ENCODE measurements at places on chromosomes 16 and 17.

- DNase-seq = no peak
These were observed 51.1 kb upstream of the NDRG4 start for GRCh38 chr16:58448890-58449289.

DNA sequence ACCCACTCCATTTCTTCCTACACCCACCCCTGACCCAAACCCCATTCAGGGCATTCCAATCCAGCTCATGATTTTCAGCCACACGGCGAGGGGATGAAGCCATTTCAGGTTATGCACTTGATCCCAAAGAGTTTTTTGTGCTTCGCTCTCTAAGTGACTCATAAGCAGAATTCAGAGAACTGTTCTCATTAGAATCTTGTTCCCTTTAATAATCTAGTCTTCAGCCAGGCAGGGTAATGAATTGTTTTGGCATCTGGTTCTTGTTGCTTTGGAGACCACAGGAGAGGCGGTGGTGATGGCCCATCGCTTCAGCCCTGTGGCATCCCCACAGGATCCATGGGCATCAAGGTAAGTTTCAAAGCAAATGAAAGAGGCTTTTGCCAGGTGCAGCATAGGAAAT, 4.8 kb upstream of the KRT31 start:
- DNase-seq = no peak

DNA sequence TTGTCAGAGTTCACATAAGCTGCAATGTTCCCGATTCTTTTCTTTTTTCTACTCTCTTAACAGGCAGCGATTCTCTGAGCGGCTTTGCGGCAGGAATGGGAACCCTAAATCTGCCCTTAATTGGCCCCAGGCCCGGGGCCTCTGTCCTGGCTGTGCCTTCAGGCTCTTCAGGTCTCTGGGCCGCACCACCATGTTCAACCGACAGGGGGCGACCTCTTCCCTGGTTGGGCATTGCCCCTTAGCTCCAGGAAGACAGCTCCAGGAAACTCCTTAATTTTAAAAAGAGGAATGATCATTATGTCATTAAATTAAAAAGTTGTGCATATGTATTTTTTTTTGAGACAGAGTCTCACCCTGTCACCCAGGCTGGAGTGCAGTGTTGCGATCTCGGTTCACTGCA, 20.3 kb downstream of the CACNG5 start:
- no peak for DNase-seq

GRCh38 chr16:86671486-86672178, 93.3 kb downstream of the FOXL1 start:
- no peak for DNase-seq

GRCh38 chr16:21158208-21159110, at the start of gene LDAF1:
TSS of gene LDAF1 (plus strand) at chr16:21158674. CDS start at chr16:21161183, 2,509 bp downstream.
- peak; percentile 28 for DNase-seq

- DNase-seq = no peak
These were observed 19.3 kb upstream of the ASGR2 start for GRCh38 chr17:7133916-7134315.

DNA sequence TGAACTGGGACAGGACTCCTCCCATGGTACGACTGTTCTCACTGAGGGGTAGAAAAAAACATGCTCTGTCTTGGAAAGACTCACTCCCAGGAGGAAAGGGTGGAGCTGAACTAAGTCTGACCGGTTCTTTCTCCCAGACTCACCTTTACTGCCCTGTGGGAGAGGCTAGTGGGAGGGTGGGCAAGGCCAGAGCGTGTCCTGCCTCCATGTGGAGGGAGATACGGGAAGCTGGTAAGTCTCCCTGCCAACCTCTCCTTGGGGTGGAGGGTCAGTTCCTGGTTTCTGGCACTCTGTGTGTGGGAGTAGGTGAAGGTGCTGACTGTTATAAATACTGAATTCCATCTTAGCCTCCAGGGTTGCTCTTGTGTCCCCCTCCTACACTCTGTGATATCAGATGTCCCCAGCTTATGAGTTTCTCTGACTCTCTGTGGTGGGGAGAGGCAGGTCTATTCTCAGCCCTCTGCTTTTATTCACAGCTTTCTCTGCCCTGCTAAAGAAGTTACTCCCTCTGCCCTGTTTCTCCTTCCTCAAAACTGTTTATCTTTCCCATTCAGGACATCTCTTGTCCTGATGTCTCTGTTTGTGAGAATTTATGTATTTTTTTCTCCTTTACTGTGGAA, 26.9 kb upstream of the FAM20A start:
- no peak for DNase-seq

DNA sequence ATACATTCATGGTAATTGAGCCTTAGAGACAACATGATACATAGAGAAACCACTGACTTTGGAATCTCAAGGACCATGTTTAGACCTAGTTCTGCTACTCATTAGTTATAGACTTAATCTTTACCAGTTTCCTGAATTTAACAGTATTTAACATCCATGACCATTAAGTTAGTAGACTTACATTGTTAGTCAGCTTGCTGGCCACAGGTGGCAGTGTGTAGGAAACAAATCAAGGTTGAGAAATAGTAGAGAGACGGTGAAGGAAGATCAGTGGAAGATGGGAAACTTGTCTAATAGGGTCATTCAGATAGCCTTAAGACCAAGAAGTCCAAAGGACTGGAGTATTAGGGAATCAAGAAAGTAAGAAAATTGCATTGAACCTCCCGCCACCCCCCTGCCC, 31.0 kb downstream of the OMG start:
- no peak for DNase-seq

DNA sequence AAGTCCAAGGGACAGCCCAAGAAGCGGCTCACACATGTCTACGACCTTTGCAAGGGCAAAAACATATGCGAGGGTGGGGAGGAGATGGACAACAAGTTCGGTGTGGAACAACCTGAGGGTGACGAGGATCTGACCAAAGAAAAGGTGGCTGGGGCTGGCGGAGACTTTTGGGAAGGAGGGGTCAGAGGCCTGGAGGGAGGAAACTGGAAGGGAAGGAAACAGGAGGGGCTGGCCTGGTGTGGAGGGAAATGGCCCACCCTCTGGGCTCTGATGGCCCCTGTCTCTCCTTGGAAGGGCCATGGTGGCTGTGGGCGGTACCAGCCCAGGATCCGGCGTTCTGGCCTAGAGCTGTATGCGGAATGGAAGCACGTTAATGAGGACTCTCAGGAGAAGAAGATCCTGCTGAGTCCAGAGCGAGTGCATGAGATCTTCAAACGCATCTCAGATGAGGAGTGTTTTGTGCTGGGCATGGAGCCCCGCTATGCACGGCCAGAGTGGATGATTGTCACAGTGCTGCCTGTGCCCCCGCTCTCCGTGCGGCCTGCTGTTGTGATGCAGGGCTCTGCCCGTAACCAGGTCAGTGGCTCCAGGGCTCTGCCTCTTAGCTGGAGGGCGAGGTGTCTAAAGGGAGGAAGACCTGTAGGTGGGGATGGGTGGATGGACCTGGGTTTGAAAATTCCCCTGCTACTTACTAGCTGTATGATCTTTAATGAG, 12.5 kb downstream of the POLR2A start:
- no peak for DNase-seq

DNA sequence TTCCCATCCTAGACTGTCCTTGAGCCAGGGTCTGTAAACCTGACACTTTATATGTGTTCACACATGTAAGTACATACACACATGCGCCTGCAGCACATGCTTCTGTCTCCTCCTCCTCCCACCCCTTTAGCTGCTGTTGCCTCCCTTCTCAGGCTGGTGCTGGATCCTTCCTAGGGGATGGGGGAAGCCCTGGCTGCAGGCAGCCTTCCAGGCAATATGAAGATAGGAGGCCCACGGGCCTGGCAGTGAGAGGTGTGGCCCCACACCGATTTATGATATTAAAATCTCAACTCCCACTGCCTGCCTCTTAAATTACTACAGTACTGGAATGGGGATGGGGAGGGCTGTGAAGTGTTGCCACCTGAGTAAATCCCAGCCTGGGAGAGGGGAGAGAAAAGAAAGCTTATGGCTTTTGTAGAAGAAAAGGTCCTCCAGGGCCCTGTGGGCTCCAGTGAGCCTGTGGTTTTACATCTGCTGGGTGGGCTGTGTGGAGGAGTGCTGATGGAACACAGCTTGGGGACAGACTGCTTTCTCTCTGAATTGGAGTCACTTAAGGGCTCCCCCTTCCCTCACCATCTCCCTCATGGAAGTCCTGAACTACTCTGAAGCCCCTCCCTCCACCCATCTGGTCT, 990 bp upstream of the WNK4 start:
- DNase-seq = no peak

DNA sequence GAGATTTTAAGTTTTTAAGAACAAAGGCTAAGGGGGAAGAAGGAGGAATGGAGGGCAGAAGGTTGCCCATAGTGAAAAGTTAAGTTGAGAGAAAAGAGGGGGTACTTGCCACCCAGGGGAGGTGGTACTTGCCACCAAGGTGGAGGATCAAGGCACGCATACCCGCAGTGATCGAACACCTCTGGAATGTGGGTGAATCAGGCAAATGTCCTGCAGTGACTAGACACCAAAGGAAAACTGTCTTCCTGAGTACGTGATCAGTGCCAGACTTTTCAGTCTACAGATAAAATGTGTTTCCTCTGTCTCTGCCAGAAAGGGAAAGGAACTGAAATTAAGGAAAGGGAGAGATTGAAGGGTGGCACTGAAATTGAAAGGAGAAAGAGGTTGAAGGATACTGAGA, 2285.3 kb downstream of the TP53TG3F start:
- no peak for DNase-seq

DNA sequence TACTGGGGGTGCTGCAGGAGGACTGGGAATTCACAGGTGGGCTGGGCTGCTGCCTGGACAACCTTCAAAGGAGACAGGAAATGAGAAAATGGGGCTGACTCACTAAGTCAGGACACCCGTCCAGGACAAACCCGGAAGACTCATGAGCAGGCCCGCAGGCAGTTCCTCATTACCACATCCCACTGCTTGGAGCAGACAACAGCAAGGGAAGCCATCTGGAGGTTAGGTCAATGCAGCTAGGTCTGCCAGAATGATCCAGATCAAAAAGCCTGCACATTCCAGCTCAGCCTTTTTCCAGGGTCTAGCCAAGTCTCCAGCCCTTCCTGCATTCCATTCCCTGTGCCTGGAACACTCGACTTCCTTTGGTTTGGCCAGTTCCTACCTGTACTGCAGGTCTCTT, 536.5 kb upstream of the CDH11 start:
- no peak for DNase-seq

DNA sequence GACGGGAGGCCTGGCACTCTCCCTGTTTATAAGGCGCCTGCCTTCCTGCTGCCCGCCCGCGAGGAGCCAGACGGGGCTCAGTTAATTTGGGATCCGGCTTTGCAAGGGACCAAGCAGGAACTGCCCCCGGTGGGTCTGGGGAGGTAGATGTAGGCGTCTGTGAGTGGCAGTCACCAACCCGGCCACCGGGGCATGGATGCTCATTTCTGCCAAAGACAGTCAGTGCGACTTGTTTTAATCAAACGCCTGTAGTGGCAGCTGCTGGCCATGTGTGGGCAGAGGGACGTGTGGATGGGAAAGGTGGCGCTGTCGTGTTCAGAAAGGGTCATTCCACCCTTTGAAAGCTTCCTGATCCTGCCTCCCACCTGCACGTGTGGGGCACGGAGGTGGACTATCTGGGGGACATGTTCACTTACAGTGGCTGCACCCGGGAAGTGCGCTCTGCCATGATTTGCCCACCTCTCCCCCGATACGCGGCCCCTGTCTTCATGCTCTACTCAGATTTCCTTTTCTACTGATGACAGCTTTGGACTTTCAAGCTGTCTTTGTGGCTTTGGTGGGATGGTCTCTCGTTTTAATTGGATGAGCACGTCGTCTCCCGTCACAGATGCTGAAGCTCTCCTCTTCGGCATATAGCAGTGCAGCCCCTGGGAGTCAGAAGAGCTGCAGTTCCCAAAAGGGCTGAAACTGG, 60.3 kb upstream of the CIBAR2 start:
- DNase-seq = no peak

DNA sequence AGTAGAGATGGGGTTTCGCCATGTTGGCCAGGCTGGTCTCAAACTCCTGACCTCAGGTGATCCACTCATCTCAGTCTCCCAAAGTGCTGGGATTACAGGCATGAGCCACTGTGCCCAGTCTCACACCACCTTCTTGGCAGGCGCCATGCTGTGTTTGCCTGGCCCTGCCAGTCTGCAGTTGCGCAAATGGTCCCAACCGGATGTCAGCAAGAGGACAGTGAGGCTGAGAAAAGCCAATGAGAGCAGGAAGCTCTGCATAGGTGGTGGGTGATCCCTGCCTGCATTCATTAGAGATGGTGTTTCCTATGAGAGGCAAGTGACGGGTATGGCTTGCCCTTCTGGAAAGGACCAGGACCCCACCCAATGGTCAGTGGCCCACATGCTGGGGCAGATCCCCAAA, 59.3 kb downstream of the PECAM1 start:
- DNase-seq = no peak

DNA sequence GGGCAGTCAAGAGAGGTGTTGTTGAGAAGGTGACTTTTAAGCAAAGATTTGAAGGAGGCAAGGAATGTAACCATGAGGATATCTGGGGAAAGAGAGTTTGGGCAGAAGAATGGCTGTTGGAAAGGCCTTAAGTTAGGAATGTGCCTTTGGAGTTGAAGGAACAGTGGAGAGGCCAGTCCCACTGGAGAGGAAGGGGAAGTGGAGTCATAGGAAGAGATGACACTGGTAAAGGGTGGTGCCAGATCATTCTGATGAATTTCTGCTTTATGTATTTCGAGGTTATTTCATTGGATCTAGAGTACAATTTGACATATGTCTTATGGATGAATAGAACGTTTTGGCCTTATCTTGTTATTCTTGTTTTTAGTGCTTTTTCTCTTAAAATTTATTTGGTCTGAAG, 93.5 kb downstream of the WWP2 start:
- DNase-seq = no peak

GRCh38 chr16:85968041-85968920, 69.3 kb downstream of the IRF8 start:
- no peak for DNase-seq

GRCh38 chr16:1367486-1368174, 15.9 kb downstream of the GNPTG start:
- DNase-seq = no peak

GRCh38 chr16:16780588-16780987, 401.6 kb downstream of the NPIPA7 start:
- no peak for DNase-seq

DNA sequence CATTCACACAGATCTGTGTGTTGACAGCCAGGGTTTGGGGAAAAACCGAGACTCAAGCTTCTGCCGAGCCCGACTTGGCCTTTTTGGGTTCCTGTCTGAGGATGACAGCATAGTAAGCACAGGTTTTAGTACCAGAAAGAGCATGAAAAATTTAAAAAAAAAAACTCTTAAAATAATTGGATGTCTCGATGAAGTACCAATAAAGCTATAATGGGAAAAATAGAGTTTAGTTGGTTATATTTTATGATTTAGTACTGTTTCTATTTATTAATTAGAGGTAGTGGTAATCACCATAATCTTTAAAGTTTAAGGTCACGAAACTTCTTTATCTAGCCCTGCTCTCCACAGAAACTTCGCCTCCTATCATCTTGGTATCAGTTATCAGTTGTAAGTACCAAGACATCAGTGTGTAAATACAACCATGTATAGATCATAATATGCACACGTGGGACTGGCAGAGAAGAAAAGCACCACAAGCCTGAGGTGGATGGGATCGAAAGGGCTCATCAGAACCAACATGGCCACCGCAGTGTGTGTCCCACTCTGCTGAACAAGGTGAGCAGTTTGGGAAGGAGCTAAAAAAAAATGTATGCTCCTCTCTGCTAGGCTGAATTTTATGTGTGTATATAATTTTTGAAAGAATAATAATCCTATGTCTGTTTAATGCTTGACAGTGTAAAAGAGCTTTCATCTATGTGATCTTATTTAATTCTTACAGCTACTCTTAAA, 14.4 kb upstream of the EEF2K start:
- no peak for DNase-seq
